ENCODE measurements at places on chromosomes 5 and 9.

- no peaks in the 10 kb centered on the region for H3K4me1 ChIP-seq
- no peak for DNase-seq
- no peak overlapping the region for H3K27ac ChIP-seq
- peaks cover 7% of the 10 kb centered on the region for H3K36me3 ChIP-seq
- H3K4me3 ChIP-seq: no peak overlapping the region
- H3K27me3 ChIP-seq: no peaks in the 10 kb centered on the region
Observed at GRCh38 chr9:99235926-99236634, 14.0 kb downstream of the SEC61B start.

- H3K4me3 ChIP-seq: no peak overlapping the region
- no peaks in the 10 kb centered on the region for H3K27me3 ChIP-seq
- peak overlapping the region; percentile 21 for H3K27ac ChIP-seq
- H3K4me1 ChIP-seq: peaks cover 24% of the 10 kb centered on the region
- peaks cover 61% of the 10 kb centered on the region for H3K36me3 ChIP-seq
Observed at GRCh38 chr5:157295247-157295646, 29.3 kb downstream of the CYFIP2 start.

- no peak for DNase-seq
- no peaks in the 10 kb centered on the region for H3K36me3 ChIP-seq
Observed at GRCh38 chr9:124183772-124184171, 74.0 kb upstream of the NEK6 start.

DNA sequence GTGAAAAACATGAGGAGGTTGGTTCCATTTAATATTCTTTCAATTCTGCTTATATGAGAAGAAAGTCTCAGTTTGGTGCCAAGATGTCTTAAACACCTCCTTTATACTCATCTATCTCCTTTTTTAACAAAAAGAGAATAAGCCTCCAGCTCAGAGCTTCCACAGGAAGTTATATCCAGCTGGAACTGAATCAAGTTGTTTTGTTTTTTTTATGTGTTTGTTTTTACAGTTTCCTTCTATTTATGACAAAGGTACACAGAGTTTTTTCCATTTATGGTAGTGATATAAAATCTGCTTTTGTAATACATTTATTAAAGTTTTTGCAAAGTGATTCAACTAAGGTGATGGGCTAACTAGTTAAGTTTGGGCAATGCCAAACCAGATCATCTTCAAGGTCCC lies 10.4 kb downstream of the SPARC start:
- H3K36me3 ChIP-seq: no peaks in the 10 kb centered on the region
- H3K27me3 ChIP-seq: no peaks in the 10 kb centered on the region
- DNase-seq: no peak

DNA sequence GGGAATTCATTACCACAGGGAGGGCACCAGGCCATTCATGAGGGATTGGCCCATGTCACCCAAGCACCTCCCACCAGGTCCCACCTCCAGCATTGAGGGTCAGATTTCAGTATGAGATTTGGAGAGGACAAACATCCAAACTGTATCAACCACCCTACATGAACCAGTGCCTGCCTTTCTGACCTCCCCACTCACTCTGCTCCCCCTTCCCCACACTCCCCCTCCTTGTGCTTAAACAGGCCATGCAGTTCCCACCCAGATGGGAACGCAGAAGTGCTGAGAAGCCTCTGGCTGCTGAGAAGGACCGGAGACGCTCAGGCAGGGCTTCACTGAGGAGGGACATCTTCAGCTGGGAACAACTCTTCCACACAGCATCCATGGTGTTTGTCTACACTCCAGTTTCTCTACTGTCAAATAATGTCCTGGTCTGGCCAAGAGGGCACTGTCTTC lies 30.0 kb upstream of the ADAMTS2 start:
- no peaks in the 10 kb centered on the region for H3K4me1 ChIP-seq
- H3K27me3 ChIP-seq: no peaks in the 10 kb centered on the region
- no peak overlapping the region for H3K4me3 ChIP-seq
- DNase-seq: no peak
- H3K36me3 ChIP-seq: no peaks in the 10 kb centered on the region
- no peak overlapping the region for H3K27ac ChIP-seq
